ENCODE measurements at places on chromosomes 7 and 10.

DNA sequence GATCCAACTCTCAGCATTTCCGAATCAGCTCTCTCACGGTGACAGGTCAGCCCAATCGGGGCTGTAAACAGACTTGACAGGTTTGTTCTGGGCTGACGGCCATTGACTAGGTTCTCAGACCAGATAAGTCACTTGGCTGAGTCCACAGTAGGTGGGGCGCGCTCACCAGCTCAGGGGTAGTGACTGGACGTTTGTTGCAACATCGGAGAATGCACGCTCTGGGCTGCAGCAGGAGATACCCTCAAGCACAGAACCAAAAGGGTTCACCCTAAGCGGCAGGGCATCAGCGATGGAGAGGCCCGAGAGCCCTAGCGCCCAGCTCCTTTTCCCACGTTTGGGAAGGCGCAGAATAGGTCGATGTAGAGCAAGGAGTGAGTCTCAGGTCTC is 1.8 kb downstream of the KLLN start:
- no peak for DNase-seq

- no peak for DNase-seq
Measured at GRCh38 chr7:140594131-140594691, 46.4 kb downstream of the DENND2A start.

- DNase-seq, result no peak
Measured at GRCh38 chr7:99848420-99849216, 20.8 kb downstream of the CYP3A43 start.

DNA sequence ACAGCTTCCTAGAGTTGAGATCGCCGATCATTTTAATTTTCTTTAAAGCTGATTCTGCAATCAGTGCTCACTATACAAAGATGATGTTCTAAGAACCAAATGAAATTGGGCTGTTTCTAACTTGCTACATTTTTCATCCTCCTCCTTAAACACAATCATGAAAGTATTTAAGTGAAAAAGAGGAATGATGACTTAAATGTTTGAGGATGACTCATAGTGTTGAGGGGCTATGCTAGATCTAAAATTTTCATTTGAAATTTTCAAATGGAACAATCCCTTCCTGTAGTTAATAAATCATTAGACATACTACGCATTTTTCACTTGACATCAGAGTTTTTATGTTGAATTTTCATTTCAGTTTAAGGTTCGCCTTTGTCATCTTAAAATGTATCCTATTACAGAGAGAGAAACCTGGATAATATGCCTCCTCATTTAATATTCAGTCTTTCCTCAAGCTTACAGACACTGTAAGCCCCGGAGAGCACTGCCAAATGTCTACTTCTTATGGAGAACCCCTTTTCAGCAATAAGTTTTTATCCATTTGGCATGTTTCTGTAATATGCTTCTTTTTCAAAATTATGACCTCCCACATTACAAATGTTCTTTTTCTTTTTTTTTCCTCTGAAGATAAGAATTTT is 499.6 kb downstream of the MAGI2 start:
- no peak for DNase-seq

DNA sequence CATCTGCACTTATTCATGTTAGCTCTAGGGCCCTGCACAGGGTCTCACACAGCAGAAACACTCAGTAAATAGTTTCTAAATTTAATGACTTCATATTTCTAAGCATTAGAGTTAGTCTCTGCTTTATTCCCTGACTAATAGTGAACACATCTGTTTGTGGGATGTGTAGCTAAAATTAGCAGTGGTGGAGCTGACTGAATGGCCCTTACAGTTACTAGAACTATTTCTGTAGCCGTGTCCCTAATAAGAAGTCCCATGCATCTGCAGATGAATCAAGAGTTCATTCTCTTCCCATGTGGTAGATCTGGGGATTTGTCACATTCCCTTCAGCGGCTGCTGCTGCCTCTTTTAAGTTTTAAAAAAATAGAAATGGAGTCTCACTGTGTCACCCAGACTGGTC is 11.7 kb downstream of the MAP3K8 start:
- DNase-seq, result no peak

GRCh38 chr7:28481091-28481926 is 69.0 kb downstream of the CREB5 start:
- no peak for DNase-seq

DNA sequence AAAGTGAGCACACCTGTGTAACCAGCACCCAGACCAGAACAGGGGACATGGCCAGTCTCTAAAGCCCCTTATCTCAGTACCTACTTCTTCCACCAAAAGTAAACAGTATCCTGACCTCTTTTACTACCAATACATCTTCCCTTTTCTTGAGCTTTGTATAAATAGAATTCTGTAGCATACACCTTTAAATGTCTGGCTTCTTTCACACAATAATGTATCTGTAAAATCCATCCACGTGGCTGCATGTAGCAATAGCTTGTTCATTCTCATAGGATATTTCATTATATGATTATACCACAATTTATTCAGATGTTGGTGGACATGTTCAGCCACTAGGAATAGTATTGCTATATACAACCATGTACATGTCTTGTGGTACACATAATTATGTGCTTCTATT is 40.6 kb downstream of the BTBD16 start:
- no peak for DNase-seq

DNA sequence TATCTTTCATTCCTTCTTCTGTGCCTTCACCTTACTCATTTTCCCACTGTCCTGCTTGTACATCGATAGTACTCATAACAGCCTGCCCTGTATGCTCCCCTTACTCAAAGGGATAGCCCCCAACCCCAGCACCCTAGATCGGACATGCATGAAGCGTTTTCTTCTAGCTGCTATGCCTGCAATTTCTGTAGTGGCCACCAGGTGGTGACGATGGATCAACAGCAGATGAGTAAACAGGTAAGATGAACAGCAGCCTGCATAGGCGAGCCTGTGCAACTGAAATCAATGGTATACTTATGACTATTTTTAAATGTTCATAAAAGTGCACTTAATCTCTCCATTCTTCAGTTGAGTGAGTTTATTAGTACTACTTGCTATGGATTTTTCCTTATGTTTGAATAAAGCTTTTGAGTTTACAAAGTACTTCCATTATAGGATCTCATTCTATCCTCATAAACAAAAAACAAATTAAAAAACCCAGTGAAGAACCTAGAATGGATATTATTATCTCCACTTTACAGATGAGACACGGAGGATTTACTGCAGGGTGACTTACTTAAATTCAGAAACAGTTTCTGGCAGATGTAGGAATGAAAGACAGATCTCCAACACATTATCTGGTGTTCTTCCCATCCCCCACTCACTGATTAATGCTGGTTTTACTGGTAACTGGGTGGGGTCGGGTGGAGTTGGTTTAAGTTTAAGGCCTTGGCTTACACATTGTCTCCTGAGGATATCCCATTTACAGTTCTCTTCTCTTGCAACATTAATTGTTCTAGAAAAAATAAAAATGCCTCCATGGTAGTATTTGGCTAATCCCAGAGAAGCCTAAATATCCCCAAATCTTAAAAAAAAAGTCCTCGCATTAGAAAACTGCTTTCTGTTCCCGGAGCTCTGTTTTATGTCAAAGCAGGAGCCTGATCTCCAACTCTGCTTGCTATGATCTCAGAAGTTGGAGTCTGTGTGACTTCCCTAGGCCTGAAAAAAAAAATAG is 222.1 kb downstream of the GLI3 start:
- no peak for DNase-seq

- DNase-seq, result no peak
Measured at GRCh38 chr10:42877496-42878030, 95.0 kb downstream of the BMS1 start.

GRCh38 chr10:85926986-85927385 is 439.6 kb downstream of the GRID1 start:
- DNase-seq, result no peak
